ENCODE measurements at places on chromosomes 2 and 18. TPM values are rescaled to one million over a fixed set of nuclear protein-coding genes. Genes with fewer than 3 reads are reported as not detected.

GRCh38 chr2:142871396-142871795, 6.1 kb upstream of the KYNU start:
- no peak overlapping the region for H3K4me3 ChIP-seq
- H3K36me3 ChIP-seq = no peaks in the 10 kb centered on the region
- no peaks in the 10 kb centered on the region for H3K27me3 ChIP-seq
- DNase-seq = no peak

DNA sequence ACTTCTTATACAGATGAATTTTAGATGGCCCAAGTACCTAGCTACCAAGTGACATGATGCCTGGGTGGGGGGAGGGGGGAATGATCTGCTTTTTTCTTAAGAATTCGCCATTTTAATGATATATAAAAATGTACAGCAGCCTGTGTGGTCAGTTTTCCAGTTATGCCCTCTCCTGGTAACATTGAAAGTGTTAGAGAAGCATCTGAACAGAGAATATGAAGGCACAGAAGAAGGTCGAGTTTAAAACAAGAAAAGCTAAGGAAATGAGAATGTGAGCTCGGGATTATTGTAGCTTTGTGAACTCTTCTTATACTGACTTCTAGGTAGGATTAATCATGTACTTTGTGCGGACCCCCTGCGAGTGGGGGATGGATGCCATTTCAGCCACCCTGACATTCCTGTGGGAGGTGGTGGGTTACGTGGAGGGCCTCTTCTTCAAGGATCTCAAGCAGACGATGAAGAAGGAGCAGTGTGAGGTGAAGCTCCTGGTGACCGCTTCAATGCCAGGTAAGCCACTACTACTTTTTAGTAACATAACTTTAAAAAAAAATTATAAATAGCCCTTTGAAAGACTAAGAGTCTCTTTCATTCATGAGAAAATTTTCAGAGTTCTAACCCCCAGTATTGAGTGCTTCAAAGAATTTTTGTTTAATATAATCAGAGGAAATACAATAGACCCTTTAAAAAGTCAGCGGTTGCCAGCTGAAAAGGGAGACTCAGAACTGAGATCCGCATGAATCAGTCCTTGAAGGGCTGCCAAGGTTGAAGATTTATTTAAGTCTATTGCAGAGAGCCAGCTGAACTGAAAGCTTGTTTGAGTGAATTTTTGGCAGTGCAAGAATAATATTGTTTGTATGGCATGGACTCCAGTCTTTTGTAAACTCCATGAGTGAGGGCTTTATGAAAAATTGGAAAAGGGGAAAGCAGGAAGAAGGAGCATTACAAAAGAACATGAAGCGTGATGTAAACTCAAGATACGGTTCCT, 68.6 kb upstream of the RPE start:
- no peak for DNase-seq
- H3K4me1 ChIP-seq = no peaks in the 10 kb centered on the region
- no peaks in the 10 kb centered on the region for H3K36me3 ChIP-seq
- H3K27me3 ChIP-seq = no peaks in the 10 kb centered on the region
- H3K27ac ChIP-seq = no peak overlapping the region

- no peaks in the 10 kb centered on the region for H3K4me1 ChIP-seq
- H3K27me3 ChIP-seq = peaks cover 19% of the 10 kb centered on the region
- no peak overlapping the region for H3K27ac ChIP-seq
- no peak for DNase-seq
- no peaks in the 10 kb centered on the region for H3K36me3 ChIP-seq
- H3K4me3 ChIP-seq = no peak overlapping the region
Measured at GRCh38 chr2:217938036-217938435, 64.8 kb downstream of the TNS1 start.

GRCh38 chr2:238513346-238513745, 86.6 kb downstream of the ASB1 start:
- H3K27ac ChIP-seq = no peak overlapping the region
- peaks cover 2% of the 10 kb centered on the region for H3K27me3 ChIP-seq
- peak; percentile 51 for DNase-seq

Gene RGPD3
- total RNA-seq = 0.31 TPM

DNA sequence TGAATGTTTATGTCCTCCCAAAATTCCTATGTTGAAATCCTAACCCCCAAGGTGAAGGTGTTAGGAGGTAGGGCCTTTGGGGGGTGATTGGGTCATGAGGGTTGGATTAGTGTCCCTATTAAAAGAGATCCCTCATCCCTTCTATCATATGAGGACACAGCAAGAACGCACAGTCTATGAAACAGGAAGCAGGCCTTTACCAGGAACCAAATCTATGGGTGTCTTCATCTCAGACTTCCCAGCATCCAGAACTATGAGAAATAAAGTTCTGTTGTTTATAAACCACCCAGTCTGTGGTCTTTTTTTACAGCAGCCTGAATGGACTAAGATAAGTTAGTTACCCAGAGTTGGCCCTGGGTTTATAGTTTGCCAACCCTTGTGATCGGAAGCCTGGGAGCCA, 153.1 kb downstream of the INO80D start:
- no peak overlapping the region for H3K27ac ChIP-seq
- H3K4me1 ChIP-seq = no peaks in the 10 kb centered on the region
- H3K4me3 ChIP-seq = no peak overlapping the region

DNA sequence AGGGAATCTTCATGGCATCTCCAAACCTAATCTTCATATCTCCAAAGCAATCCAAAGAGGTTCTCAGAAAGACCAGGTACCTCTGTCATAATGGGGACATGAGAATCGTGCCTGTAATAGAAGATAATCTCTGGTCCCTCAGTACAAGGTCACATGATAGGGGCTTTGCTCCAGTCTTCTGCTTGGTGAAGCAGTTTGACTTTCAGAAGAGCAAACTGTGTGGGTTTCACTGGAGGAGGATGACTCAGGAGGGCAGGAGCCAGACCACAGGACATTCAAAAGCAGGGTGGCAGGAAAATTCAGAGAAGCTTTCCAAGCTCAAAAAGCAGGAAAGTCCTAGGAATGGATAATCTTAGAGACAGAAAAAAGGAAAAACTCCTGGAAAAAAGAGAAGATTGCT, 10.6 kb upstream of the PAX3 start:
- peaks cover 37% of the 10 kb centered on the region for H3K4me1 ChIP-seq
- DNase-seq = no peak
- H3K27ac ChIP-seq = no peak overlapping the region
- peaks cover 1% of the 10 kb centered on the region for H3K36me3 ChIP-seq

DNA sequence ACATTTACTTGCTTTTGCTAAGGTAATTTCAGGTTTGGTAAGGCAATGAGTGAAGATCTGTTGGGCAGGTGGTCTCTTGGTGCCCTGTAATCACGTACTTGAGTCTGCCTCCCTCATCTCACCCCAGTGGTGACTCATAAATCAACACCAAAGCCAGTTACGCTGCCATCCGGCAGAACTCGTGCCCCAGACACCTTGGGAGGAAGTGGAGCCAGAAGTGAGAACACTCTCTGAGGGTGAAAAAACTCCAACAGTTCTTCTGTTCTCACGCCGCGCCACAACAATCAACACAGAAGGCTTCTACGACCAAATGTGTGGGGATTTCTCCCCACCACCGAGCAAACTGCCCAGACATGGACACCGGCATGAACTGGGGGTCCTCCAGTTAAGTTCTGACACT, 206.2 kb downstream of the ARL4C start:
- DNase-seq = peak; percentile 91
- peaks cover 75% of the 10 kb centered on the region for H3K4me1 ChIP-seq

GRCh38 chr18:55119434-55119833, 160.2 kb upstream of the CCDC68 start:
- no peak for DNase-seq
- no peak overlapping the region for H3K4me3 ChIP-seq
- H3K27ac ChIP-seq = no peak overlapping the region
- H3K4me1 ChIP-seq = no peaks in the 10 kb centered on the region
- no peaks in the 10 kb centered on the region for H3K36me3 ChIP-seq

DNA sequence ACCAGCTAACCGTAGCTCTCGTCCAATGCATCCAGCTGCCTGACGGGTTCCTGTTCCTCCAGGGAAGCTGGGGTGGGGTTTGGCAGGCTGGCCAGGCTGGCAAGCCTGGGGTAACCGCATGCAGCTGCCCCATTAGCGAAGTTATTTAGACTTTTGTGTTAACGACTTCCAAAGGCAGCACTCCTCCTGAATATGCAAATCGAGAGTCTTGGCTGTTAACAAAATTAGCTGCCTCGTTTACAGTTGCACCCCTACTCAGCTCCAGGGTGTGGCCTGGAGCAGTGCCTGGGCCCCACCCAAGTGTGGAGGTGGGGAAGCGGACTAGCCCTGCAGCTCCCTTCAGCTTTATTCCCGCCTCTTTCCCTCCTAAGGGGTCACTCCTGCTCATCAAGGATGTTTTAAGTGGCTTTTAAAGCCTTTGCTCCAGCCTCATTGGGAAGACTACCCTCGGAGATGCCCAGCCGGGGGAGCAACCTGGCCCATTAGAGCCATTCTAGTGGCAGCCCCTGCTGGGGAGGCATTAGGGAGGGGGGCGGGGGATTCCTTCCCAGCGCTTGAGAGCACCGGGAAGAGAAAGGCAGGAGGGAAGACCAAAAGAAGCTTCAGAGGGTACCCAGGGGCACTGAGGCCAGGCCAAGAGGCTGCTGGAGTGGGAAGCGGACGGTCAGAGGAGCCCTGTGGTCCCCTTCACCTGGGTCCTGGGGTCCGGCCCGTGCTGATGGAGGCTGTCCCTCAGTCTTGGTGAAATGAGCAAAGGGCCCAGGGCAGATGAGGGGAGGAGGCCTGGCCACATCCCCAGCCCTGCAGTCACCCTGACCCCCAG, 204.1 kb downstream of the CELF4 start:
- H3K27me3 ChIP-seq = peaks cover 15% of the 10 kb centered on the region
- no peak overlapping the region for H3K4me3 ChIP-seq
- no peak overlapping the region for H3K27ac ChIP-seq

Gene COPS8
- 61.1 TPM for total RNA-seq

Gene GALNT5
- total RNA-seq = not detected

DNA sequence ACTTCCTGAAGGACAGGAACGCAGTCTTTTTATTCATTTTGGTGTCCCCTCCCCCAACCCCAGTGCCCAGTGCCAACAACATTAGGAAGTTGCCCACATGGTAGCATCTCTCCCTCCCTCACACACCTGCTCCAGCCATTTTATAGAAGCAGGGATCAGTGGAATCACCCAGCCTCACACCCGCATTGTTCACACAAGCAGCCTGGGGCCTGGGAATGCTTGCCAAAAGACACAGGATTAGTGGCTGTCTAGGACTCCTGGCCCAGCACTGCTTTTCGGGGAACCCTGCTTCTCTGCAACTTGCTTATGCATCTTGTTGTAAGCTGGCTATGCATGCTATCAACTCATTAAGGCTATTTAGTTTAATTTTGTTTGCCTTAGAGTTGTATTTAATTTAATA, 17.9 kb downstream of the TMEM37 start:
- peaks cover 14% of the 10 kb centered on the region for H3K27me3 ChIP-seq
- H3K36me3 ChIP-seq = no peaks in the 10 kb centered on the region
- no peak overlapping the region for H3K27ac ChIP-seq

GRCh38 chr18:74288730-74289129, 3.0 kb downstream of the CYB5A start:
- no peak overlapping the region for H3K27ac ChIP-seq
- H3K4me1 ChIP-seq = peaks cover 12% of the 10 kb centered on the region
- no peak for DNase-seq
- peaks cover 3% of the 10 kb centered on the region for H3K36me3 ChIP-seq

Measured in activated CD4-positive, alpha-beta memory T cell treated with anti-CD3 and anti-CD28 coated beads for 36 hours (primary cell).